ENCODE measurements at places on chromosomes 3 and 15.

GRCh38 chr3:170049146-170050000 lies 11.6 kb downstream of the GPR160 start:
- DNase-seq: no peak

DNA sequence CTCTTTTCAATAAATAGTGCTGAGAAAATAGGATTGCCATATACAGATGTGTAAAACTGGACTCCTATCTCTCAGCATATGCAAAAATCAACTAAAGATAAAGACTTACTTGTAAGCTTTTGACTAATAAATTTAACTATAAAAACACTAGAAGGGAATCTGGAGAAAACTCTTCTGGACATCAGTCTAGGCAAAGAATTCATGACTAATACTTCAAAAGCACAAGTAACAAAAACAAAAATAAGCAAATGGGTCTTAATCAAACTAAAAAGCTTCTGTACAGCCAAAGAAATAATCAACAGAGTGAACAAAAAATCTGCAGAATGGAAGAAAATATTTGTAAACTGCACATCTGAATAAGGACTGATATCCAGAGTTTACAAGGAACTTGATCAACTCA lies 1122.2 kb downstream of the TBL1XR1 start:
- no peak for DNase-seq

- no peak for DNase-seq
Measured at GRCh38 chr3:169348276-169348675, 315.2 kb downstream of the MECOM start.

GRCh38 chr3:114527036-114527644 lies 233.3 kb downstream of the TIGIT start:
- peak; percentile 40 for DNase-seq

DNA sequence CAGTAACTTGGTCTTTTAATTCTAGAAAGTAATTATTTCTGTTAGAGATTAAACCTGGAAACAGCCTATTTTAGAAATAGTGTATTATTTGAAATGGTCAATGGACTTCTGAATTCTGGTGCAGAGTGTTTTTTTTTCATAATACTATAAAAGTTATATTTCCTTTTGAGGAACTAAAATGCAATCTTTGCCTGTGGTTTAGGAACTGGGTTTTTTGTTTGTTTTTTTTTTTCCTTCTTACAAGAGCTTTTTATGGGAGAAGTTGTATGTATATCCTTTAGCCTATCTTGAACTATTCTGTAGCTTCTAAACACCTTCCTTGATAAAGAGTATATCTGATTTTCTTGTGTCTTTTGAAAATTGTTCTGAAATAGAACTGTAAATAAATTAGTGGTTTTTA lies 88.3 kb downstream of the ARIH1 start:
- DNase-seq: no peak

- DNase-seq: no peak
Measured at GRCh38 chr15:83378921-83379578, 68.1 kb upstream of the SH3GL3 start.

- peak; percentile 87 for DNase-seq
Measured at GRCh38 chr15:78093242-78094020, 1.1 kb downstream of the SH2D7 start.

GRCh38 chr15:39621210-39621609 lies 40.3 kb downstream of the THBS1 start:
- no peak for DNase-seq

DNA sequence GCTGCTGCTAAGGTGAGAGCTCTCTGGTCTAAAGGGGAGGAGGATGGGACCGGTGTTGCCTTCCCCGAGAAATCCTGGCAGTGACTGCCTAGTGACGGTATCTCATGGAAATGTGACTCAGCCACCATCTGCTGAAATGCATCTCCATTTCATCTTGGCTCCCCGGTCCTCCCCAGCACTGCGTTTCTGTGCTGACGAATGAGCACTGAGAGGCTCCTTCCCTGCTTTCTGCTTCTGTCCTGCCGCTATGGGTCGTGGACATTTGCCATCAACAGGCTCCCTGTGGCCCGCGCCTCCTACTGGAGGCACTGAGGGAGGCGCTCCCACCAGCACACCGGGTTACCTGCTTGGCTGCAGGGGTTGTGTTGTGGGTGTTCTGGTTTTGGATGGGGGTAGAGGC lies 13.5 kb upstream of the SEC13 start:
- peak; percentile 78 for DNase-seq

GRCh38 chr3:152071924-152072323 lies 196.8 kb upstream of the MBNL1 start:
- DNase-seq: peak; percentile 64

DNA sequence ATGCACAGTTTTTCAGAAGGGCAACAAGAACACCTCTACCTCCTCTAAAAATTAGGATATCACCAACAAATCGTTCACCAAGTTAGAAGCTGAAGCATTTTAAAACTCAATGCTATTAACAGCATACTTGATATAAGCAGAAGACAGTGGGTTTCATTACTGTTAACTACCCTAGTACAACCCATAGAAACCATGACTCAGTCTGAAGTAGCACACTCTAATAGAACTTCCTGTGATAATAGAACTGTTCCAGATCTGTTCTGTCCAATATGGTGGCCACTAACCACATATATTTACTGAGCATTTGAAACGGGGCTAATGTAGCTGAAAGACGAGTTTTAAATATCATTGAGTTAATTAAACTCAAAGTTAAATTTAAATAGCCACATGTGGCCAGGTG lies 1075.6 kb downstream of the FHIT start:
- DNase-seq: no peak

GRCh38 chr3:190043741-190044140 lies 77.0 kb downstream of the P3H2 start:
- no peak for DNase-seq

- DNase-seq: peak; percentile 11
Measured at GRCh38 chr3:157247391-157247790, 87.4 kb upstream of the CCNL1 start.

GRCh38 chr15:59918994-59919951 lies 84.8 kb upstream of the FOXB1 start:
- no peak for DNase-seq

DNA sequence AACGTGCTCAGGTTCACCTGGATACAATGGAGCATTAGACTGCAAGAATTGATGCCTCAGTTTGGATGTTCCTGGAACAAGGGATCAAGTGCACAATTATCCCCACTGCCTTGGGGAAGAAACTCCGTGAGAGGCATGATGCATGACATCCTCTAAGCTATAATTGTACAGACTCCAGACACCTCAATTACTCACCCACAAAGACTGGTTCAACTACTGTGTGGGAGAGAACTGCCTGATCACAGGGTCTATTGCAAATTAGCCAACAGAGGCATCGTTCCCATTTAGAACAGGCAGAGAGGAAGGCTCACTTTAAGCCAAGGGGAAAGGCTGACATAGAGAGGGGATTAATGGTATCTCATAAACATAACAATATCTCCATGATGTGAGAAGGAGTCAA lies 43.5 kb downstream of the ARRDC4 start:
- DNase-seq: no peak

DNA sequence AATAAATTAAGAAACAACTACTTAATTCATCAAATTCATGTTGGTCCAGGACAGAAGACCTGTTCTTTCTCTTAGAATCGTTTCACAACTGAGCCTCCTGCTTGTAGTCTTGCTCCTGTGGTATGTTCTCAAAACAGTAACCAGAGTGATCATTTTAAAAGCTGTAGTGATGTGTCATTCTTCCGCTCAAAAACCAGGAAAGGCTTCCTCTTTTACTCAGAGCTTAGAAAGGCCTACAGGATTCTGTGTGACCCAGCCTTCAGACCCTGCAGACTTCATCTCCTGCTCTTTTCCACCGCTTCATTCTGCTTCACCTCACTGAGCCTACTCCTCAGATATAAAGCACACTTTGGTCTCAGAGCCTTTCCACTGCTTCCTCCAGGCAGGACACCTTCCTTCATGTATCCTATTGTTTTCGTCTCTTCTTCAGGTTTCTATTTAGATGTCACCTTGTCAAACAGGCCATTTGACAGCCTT lies 22.7 kb downstream of the ST6GAL1 start:
- peak; percentile 17 for DNase-seq

DNA sequence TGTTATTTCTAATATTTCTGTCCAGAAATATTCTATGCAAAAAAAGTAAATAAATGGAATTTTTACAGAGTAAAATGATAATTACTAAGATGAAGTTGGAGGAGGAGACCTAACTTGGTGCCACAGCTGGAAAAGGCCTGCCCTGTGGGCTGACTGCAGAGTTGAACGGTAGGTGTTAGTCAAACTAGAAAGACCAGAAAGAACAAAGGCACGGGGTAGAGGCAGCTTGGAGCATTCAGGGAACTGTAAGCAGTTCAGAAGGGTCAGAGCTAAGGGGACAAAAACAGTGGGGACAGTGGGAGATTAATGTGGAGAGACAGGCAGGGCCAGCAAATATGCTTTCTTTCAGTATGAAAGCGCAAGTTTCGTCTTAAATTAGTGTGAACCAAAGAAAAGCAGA lies 39.3 kb upstream of the PTPRG start:
- no peak for DNase-seq

GRCh38 chr15:44722011-44722410 lies 10.7 kb downstream of the B2M start:
- no peak for DNase-seq

- DNase-seq: no peak
Measured at GRCh38 chr3:14943042-14943441, 4.3 kb upstream of the NR2C2 start.

DNA sequence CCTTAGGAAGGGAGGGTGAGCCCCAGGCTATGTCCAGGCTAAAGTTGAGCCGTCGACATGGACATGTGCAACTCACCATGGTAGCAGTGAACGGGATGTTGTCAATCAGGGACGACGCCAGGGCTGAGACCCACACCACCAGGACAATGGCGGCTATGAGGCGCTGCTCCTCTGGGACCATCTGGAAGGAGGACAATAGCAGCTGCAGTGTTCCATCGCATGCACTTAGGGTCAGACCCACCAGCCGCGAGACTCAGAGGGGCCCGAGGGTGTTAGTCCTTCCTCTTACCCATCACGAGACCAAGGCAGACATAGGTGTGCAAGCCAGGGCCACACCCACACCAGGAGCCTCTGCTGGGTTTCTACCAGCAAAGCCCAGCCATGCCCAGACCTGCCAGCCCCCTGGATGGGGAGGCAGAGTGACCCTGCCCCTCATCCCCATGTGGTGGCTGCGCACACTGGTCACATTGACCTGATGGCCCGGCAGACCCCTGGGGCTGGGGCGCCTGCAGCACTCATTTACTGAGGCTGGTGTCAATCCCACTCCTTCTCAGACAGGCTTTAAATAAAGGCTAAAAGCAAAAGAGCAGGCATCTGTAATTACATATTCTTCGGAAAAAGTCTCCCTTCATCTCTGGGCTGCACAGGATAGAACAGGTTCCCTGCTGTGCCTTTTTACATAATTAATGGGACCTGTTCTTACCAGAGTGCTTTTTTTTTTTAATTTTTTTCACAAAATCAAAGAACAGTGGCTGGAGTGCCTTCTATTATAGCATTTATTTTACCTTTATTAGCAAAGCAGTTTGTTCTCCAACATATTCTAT lies 227.8 kb downstream of the OCA2 start:
- DNase-seq: no peak

DNA sequence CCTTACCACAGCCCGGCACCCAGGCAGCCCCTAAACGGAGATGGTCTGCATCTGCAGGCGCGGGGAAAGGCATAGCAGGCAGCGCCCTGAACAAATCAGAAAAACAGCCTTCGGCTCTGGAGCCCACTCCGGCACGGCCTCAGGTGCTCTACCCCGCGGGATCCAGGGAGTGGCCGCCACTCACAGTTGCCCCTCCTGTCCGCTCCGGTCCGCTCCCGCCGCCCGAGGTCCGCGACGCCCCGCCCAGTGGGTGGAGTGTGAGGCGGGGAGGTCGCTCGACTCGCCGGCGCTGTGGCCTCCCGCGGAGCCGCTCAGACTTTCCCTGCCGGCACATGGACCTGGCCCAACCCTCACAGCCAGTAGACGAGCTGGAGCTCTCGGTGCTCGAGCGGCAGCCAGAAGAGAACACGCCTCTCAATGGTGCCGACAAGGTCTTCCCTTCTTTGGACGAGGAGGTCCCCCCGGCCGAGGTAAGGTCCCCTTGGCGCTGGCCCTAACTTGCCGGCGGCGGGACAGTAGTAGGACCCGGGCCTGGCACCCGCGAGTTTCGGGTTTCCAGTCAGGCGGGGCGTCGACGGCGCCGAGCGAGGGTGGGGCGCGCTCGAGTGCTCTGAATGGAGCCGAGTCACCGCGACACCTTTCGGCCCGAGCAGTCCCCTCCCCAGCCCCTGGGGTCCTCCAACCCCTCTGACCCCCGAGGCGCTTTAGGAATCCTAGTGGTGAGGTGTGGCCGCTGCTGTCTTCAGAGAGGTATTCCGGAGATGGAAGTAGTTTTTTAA lies at the start of gene C3orf52:
TSS of gene C3orf52 (plus strand) at position 314 of the 779 bp plus-strand sequence. CDS start at position 333, 19 bp downstream.
- peak; percentile 96 for DNase-seq

- no peak for DNase-seq
Measured at GRCh38 chr3:112813016-112813415, 33.6 kb downstream of the CD200R1L start.

- no peak for DNase-seq
Measured at GRCh38 chr15:92811148-92811913, 88.8 kb upstream of the CHD2 start.

- no peak for DNase-seq
Measured at GRCh38 chr3:146396792-146397191, 72.6 kb downstream of the PLSCR2 start.

DNA sequence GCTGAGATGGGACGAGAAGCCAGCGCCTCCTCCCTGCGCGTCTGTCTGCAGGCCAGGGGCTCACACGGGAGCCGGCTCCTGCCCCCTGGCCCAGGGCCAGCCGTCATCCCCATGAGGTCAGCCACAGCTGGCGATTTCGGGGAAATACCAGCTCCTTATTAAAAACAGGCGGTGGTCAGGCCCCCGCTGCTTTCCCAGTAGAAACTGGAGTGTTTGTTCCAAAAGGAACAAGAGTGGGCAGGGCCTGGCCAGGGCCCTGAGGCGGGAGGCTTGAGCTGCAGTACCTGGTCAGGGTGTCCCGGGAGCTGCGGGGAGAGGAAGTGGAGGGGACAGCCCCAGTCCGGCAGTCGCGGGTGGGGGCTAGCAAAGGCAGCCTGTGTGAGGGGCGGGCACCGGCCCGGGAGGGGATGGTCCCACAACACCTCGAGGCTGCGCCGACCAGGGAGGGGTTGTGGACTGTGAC lies 17.8 kb downstream of the MYL3 start:
- DNase-seq: peak; percentile 88

GRCh38 chr3:74500257-74500656 lies 114.2 kb downstream of the CNTN3 start:
- DNase-seq: peak; percentile 3

DNA sequence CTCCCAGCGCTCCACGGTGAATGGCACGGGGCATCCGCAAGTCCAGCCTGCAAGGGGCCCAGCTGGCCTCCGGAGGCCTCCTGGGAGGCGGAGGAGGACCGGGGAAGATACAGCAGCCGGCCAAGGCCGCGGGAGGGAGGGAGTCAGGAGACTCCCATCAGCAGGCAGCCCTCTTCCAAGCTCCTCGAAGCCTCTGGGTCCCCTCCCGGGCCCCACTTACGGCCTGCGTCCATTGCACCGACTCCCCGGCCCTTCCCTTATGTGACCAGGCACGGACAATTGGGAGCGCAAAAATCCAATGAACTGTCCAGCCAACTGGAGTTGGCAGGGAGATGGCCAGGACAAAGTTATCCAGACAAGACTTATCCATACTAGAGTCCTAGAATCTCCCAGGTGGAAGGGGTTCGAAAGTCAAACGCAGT lies 668 bp downstream of the MFGE8 start:
- peak; percentile 62 for DNase-seq

- DNase-seq: peak; percentile 9
Measured at GRCh38 chr15:32029409-32029861, 880 bp upstream of the CHRNA7 start.

GRCh38 chr3:42529468-42529867 lies 27.0 kb downstream of the VIPR1 start:
- no peak for DNase-seq

- DNase-seq: no peak
Measured at GRCh38 chr15:81957698-81958097, 88.1 kb downstream of the MEX3B start.
